ENCODE measurements at places on chromosomes 4 and X.

- DNase-seq, result no peak
Measured at GRCh38 chr4:77187322-77187721, 30.3 kb downstream of the CCNG2 start.

DNA sequence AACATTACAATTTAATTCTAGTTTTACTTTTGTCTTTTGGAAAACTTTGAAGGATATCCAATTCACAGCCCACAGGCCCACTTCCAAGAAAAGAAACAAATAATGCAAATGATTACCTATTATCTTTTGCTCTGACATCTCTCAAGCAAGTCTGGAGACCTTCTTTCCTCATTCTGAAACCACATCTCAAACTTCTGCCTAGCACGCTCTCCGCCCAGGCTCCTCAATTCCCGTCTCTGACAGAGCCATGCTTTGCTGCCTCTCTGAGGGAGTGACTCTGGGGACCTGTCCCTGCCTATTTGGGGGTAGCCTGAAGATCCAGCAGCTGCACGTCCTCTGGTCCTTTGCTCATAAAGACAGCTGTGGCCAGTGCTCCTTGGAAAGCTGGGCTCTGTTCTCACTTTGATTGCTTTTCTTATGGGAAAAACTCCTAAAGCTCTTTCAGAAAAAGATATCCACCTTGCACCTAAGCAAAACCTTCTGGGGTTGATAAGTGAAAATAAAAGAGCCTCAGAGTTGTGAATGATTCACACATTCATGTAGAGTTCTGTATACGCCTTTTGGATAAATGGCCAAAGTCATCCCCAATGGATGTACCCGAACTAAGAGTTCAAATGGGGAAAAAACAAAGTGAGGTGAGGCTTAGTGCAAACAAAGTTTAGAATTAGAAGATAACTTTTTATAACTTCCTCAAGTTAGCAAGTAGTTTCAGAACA is 72.4 kb upstream of the TNIP3 start:
- no peak for DNase-seq

- peak; percentile 87 for DNase-seq
Measured at GRCh38 chrX:11758400-11759171, 549 bp downstream of the MSL3 start.

DNA sequence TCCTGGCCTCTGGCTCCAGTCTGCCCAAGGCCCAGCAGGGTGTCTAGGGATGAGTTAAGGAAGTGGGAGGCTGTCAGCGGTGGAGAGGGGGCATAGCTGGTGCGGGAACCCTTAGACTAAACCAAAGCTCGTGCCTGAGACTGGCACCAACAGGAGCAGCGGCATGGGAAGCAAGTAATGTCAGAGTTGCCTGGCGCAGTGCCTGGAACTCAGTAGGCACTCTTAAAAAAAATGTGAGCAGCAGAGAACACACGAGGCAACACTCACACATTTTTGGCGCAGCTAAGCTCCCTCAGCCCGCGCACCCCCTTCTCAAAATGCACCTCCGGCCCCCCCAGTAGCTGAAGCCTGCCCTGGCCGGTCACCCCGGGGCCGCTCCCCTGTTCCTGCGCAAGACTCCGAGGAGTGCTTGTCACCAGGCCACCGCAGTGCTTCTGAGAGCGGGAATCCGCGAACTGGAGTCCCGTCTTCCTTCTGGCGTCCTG is 583 bp downstream of the GABRE start:
- DNase-seq, result no peak

DNA sequence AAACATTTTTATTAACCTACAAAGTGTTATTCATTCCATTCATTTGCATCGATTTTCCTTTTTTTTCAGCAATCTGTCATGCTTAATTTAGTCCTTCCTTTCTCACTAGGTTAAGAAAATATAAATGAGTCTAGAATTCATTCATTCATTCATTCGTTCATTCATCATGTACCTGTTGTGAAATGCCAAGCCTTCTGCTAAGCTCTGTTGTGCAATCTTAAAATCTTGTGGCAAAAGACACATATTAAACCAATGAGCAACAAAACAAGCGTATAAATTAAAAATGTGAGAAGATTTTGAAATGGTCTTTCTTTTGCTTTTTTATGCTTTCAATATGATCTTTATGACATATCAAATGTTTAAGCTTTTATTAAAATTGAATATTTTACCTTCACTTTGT is 88.6 kb upstream of the MAD2L1 start:
- no peak for DNase-seq

DNA sequence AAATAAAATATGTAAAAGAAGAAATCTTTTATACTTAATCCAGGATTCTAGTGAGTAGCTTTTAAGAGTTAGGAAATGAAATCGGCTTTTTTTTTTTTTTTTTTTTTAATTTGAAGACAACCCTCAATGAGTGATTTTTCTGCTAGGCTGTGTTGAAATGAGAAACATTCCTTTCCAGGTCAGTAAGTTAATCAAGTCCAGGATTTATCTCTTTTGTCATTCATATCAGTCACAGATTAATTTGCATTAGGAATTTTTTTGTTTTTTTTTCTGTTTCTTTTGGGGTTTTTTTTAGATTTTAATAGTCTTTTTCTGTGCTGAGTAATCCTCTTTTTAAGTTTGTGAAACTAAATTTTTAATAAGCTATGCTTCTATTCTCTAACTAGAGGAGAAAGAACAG is 448.1 kb downstream of the ADGRL3 start:
- DNase-seq, result no peak

DNA sequence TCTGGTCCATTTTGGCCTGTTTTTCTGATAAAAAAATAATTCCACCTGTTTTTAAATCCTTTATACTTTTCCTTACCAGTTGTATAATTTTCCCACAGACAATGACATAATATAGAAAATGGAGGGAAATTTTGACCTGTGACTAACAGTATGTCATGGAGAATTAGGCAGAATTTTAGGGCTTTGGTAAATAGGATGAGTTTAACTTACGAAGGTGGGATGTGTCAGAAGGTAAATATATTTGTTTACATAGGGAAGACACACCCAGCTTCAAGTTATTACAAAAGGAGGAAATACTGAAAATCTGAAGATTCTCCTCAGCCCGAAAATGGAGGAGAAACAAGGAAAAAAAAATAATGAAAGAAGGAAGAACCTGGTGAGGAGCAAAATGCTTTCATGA is 64.6 kb upstream of the PPP3CA start:
- no peak for DNase-seq

DNA sequence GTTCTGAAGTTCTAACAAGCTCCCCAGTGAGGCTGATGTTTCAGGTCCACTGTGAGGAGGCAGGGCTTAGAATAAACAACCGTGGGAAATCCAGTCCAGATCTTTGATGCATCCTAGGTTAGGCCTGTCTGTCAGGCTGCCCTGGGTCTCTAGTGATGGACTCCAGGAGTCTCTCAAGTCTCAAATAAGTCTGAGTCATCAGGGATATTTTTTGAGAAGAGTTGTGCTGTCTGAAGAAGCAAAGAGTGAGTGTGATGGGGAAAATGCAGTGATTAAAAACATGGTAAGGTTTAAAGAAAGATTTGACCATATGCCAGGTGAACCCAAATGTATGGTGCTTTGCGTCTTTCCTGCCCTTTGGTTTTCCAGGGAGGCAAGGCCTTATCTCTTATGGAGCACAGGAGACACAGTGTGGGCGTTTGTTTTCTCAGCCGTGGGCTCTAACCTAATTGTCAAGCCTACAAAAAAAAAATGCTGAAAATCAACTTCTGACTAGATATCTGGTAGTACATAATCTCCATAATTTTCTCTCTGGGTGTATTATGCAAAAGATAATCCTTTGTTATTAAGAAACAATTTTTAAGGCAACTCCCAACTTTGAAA is 100.7 kb downstream of the PTTG2 start:
- no peak for DNase-seq

GRCh38 chr4:70958681-70959080 is 34.8 kb upstream of the DCK start:
- no peak for DNase-seq

DNA sequence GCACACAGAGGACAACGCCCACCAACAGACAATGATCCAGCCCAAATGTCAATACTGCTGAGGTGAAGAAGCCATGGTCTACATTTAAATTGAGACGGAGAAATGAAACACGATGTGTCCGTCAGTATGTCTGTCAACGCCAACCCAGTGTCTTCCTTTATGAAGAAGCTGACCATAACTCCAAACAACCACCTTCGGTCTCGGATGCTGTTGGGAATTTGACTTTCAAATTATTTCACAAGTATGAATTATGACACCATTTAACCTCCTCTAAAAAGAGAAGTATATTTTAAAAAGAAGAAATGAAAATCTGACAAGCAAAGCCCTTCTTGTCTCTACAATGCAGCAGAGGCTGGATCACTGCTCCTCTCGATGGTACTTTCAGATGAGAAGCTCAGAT is 123.7 kb upstream of the MAP3K15 start:
- no peak for DNase-seq

- no peak for DNase-seq
Measured at GRCh38 chrX:13005661-13006473, 31.0 kb downstream of the TMSB4X start.

DNA sequence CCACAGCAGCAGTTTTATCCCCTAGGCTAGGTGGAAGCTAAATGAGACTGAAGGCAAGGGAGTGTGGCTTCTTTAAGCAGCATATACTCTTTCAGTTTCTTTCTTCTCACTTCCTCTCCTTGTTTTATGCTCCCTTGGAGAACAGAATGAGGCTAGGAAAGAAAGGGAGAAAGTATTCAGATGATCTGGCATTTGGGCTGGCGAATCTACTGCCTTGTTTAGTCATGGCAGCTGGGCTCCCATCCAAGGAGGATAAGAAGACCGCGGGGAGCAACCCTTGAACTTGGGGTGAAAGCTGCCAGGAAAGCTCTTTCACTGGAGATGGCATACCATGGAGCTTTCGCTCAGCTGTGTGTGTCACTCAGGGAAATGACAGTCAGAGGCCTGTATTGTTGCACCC is 72.1 kb downstream of the ARHGEF38 start:
- no peak for DNase-seq

- no peak for DNase-seq
Measured at GRCh38 chrX:150211988-150212387, 151.1 kb upstream of the MAMLD1 start.

DNA sequence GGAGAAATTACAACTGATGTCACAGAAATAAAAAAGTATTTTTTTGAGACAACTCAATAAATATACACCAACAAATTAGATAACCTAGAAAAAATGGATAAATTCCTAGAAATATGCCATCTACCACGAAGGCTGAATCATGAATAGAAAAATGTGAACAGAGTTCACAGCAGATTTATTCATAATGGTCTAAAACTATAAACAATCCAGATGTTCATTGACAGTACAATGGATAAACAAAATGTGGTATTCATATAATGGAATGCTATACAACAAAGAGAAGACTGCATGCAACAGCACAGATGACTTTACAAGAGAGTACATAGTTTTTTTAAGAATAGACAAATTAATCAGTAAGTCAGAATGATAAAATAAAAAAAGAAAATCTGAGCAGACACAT is 55.2 kb downstream of the CLOCK start:
- no peak for DNase-seq

DNA sequence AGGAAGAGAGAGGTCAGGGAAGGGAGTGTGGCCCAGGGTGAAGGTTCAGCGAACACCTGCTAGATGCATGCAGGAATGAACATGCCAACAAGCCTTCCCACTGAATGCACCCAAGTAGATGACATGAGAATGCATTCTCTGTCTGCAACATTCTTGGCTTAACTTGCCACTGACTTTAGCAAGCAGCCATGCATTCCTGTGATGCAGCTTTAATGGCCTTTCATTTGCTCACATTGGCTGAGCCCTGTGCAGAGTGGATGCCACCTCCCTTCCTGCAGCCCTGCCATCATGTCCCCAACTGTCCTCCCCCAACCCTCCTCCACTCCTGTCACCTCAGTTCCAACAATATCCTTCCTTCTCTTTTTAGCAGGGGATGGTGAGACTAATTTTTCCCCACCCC is 25.3 kb upstream of the MTNR1A start:
- no peak for DNase-seq

GRCh38 chrX:153626025-153626633 is 20.9 kb upstream of the DUSP9 start:
- DNase-seq, result no peak

GRCh38 chrX:138058931-138059330 is 493.0 kb downstream of the ZIC3 start:
- DNase-seq, result no peak

DNA sequence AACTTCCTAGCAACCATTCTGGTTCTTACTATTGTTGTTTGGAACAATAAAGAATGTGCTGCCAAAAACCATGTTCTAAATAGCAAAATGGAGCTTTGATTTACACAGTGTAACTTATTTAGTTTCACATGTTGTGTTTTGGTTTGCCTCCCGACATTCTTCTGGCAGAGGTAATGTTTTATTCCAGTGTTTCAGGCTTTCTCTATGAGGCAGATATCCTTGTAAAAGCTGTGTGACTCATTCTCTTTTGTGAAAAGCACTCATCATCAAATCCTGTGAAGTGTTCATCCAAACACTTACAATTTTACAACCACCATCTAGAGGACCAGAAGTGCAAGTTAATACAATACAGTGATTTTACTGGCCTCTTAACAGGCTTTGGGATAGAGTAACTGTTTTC is 219.0 kb upstream of the GIMD1 start:
- no peak for DNase-seq

DNA sequence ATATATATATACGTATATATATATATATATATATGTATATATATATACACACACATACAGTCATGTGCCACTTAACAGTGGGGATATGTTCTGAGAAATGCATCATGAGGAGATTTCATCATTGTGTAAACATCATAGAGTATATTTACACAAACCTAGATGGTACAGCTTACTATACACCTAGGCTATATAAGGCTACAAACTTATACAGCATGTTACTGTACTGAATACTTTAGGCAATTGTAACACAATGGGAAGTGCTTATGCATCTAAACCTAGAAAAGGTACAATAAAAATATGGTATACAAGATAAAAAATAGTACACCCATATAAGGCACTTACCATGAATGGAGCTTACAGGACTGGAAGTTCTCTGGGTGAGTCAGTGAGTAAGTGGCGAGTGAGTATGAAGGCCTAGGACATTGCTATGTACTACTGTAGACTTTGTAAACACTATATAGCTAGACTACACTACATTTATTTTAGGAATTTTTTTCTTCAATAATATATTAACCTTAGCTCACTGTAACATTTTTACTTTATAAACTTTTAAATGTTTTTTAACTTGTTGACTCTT is 13.2 kb upstream of the CCSER1 start:
- no peak for DNase-seq

DNA sequence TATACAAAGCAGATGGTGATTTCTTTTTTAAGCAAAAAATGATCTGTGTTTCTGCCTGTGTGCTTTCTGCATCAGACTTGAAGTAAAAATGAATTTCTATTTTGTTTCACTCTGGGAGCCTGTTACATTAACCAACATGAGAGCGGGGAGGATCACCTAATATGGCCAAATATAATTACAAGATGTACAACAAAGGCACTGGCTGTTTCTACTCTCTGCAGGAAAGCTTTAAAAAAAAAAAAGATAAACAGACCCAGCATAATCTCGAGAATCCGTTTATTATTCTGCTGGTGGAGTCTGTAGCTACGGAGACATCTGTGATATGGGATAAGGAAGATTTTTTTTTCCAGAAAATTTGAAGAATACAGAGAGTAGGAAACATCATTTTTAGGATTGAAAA is 103.6 kb downstream of the COMMD8 start:
- DNase-seq, result no peak

Measured in liver (tissue), 10 donors.